Keratinocyte (primary cell): ENCODE measurements at places on chromosomes 2 and 18.

DNA sequence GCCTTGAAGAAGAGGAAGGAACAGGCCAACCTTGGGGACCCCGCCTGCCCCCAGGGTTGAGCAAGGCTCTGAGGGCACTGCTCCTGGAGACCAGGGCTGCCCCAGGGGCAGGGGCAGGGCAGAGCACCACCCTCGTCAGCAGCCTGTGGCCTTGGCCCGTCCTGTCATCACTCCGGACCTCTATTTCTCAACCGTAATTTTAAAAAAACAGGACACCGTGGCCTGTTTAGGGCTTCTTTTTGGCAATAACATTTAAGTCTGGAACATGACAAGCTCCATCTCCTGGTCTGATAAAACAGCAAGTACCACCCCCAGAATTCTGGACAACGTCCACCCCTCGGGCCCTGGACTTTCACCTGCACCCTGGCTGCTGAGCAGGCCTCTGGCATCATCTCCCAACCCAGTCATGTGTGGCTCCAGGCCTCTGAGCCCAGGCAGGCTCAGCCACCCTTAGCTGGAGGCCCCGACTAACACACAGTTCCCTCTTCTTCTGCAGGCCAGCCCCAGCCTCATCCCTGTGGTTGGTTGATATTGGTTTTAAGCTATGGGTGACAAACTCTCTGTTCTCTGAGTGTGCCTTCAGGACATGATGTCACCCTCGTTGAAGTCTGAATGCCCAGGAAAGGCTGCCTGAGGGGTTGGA lies 22.6 kb upstream of the ID2 start:
- no peaks in the 10 kb centered on the region for H3K4me1 ChIP-seq
- DNase-seq: no peak
- no peaks in the 10 kb centered on the region for H3K36me3 ChIP-seq
- H3K4me3 ChIP-seq: no peak overlapping the region
- no peak overlapping the region for H3K27ac ChIP-seq
- no peaks in the 10 kb centered on the region for H3K27me3 ChIP-seq

- DNase-seq: no peak
- H3K27ac ChIP-seq: no peak overlapping the region
- no peaks in the 10 kb centered on the region for H3K4me1 ChIP-seq
- H3K27me3 ChIP-seq: no peaks in the 10 kb centered on the region
Observed at GRCh38 chr18:69157906-69158305, 242.8 kb upstream of the DOK6 start.

- DNase-seq: no peak
- no peaks in the 10 kb centered on the region for H3K27me3 ChIP-seq
- H3K27ac ChIP-seq: no peak overlapping the region
- no peaks in the 10 kb centered on the region for H3K4me1 ChIP-seq
- H3K36me3 ChIP-seq: no peaks in the 10 kb centered on the region
Observed at GRCh38 chr2:49289711-49290110, 135.4 kb upstream of the FSHR start.

GRCh38 chr2:58137856-58138255 lies 91.2 kb downstream of the VRK2 start:
- no peaks in the 10 kb centered on the region for H3K27me3 ChIP-seq
- H3K4me3 ChIP-seq: no peak overlapping the region
- DNase-seq: no peak
- peaks cover 2% of the 10 kb centered on the region for H3K36me3 ChIP-seq

- H3K27me3 ChIP-seq: peaks cover 5% of the 10 kb centered on the region
- DNase-seq: no peak
- no peak overlapping the region for H3K4me3 ChIP-seq
- no peak overlapping the region for H3K27ac ChIP-seq
Observed at GRCh38 chr2:158042245-158042644, 59.4 kb upstream of the UPP2 start.

DNA sequence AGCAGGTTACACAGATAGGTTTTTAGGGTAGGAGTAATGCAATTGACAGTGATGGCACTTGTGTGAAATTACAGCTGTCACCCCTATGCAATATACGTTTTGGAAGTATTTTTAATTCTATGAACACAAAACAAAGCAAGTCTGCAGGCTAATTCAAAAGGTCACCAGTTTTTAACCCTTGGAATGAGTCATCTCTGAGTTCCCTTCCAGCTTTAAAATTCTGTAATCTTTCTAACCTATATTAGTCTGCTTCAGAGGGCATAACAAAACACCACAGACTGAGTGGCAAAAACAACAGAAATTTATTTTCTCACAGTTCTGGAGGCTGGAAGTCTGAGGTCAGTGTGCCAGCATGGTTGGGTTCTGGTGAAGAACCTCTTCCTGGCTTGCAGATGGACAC lies 596.9 kb upstream of the HNMT start:
- H3K4me1 ChIP-seq: no peaks in the 10 kb centered on the region
- no peak overlapping the region for H3K27ac ChIP-seq
- no peaks in the 10 kb centered on the region for H3K27me3 ChIP-seq

DNA sequence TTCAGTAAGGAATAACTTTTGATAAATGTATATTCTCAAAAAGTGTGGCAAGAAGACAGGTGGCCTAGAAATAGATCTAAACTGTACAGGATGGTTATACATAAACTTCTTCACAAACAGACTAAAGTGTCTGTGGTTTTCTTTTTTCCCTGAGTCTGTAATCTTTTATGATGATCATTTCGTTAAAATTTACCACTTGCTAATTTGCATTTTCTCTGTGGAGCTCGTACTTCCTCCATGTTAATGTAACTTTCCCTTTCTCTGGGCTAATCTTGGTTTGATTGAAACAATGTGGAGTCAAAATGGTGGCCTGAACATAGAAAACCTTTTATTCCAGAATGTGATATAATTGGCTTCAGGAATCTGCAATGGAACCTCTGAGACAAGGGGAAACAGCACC lies 166.2 kb downstream of the FTCDNL1 start:
- no peaks in the 10 kb centered on the region for H3K27me3 ChIP-seq
- H3K4me1 ChIP-seq: no peaks in the 10 kb centered on the region
- H3K4me3 ChIP-seq: no peak overlapping the region
- DNase-seq: no peak
- no peak overlapping the region for H3K27ac ChIP-seq

DNA sequence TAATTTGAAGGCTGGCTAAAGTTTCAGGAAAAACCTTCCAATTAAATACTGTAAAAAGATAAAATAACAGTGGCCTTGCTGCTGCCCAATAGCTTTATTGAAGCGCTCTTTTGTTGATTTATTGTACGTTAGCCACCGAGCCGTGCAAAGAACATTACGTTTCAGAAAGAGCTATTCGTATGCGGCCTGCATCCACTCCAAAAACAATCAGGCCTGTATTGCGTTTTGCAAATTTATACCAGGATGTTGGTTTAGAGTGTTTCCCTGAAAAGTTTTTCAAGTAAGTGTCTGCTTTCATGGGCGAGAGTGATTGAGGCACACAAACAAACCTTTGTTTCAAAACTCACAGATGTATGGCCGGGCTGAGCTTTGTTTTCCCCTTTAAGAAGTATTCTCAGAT lies 257.2 kb upstream of the SALL3 start:
- H3K36me3 ChIP-seq: no peaks in the 10 kb centered on the region
- H3K27ac ChIP-seq: no peak overlapping the region
- H3K4me1 ChIP-seq: no peaks in the 10 kb centered on the region
- no peaks in the 10 kb centered on the region for H3K27me3 ChIP-seq

DNA sequence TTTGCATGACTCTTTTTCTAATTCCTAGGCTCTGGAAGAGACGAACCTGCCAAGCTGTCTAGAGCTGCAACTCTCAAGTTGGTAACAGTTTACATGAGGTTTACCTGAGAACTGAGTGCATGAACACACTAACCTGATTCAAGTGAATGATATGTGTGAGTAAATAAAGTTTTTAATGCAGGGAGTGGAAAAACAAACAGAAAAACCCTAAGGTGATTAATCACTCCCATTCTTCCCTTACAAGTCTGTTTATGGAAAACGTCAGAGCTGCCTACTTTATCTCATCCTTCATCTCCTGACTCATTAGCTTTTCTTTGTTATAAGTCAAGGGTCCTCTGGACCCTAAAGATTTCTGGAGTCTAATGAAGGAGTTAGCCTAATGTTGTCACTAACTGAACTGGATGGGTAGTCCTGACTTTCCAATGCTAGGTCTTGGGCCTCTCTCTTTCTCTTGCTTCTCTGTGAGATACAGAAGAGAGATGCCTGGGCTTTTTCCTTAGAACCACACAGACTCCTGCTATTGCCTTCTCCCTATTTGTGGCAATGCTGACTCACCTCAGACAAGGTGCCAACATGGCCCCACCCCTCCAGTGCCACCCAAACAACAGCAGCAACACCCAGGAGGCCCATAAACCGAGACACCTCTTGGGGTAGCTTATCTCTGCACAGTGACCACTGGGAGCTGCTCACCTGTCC lies 952.4 kb downstream of the EPHA4 start:
- no peaks in the 10 kb centered on the region for H3K36me3 ChIP-seq
- H3K27me3 ChIP-seq: no peaks in the 10 kb centered on the region
- H3K4me3 ChIP-seq: no peak overlapping the region
- H3K27ac ChIP-seq: peak overlapping the region; percentile 17
- peak; percentile 32 for DNase-seq

- peaks cover 3% of the 10 kb centered on the region for H3K36me3 ChIP-seq
- H3K4me3 ChIP-seq: no peak overlapping the region
- H3K27ac ChIP-seq: no peak overlapping the region
- no peak for DNase-seq
- no peaks in the 10 kb centered on the region for H3K27me3 ChIP-seq
- H3K4me1 ChIP-seq: peaks cover 11% of the 10 kb centered on the region
Observed at GRCh38 chr2:106189325-106189724, 4.8 kb downstream of the UXS1 start.

DNA sequence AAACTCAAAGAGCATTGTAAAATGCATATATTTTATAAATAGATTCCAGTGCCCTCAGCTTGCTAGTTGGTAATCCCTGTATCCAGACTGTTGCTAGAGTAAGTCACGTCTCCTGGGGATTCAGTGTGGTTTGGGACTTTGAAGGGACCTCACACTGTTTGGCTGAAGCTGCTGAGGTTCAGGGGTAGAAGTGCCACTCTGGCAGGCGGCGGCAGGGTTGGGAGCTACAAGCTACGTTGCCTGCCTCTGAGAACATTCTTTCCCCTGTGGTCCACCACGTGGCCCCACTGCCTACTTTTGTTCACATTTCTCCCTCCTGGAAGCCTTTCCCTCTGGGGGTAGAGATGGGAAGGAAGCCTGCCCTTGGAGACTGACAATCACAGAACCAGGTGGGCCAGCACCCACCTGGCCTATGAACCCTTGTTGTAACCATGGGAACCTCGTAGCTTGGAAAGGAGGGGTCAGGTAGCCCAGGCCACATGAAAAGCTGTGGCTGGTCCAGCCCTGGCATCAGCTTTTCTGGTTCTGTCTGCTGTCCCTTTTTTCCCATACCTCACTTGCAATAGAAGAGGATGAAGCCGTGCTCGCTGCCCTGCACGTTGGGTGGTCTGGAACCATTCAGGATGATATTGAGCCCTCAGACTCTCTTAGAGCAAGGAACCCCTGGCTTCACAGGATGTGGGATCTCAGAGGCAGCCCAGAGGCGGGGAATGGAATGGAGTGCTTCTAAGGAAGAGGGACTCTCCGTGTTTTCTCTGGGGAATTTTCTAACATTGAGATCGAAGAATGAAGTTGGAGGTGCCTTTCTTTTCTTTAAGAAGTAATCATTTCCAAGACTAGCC lies 2.9 kb downstream of the RNF144A start:
- no peak for DNase-seq
- no peak overlapping the region for H3K27ac ChIP-seq
- H3K36me3 ChIP-seq: no peaks in the 10 kb centered on the region
- H3K4me3 ChIP-seq: no peak overlapping the region

DNA sequence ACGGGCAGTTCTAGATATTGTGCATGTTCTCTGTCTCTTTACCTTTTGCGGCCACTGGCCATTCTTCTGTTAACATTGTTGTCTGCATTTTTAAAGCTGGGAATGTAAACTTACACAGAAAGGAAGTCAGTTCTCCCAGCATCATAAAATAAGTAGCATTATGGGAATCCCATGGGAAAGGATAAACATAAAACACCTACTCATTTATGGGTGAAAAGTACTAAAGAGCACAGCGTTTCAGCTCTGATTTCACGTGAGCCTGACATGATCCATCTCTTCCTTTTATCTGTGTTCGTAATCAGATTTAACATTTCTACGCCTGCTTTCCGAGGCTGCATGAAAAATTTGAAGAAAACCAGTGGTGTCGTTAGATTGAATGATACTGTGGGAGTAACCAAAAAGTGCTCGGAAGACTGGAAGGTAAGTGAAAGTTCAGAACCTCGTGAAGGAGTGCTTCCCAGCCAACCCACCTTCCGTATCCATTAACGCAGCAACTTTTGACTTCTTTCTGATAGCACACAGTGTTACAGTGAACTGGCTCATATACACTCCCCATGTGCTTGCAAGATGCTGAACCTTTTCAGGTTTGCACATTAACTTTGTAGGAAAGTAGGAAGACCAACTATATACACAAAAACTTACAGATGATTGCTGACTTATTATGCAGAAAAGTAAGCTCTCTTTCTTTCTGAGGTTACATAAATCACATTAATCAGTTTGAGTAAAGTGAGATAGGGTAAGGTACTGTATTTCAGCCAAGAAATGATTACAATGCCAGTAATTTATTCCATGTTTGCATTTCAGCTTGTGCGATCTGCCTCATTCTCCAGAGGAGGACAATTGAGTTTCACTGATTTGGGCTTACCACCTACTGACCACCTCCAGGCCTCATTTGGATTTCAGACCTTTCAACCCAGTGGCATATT lies 86.5 kb upstream of the TTC39C start:
- no peak overlapping the region for H3K27ac ChIP-seq
- no peak for DNase-seq
- peaks cover 85% of the 10 kb centered on the region for H3K36me3 ChIP-seq
- no peaks in the 10 kb centered on the region for H3K27me3 ChIP-seq
- H3K4me3 ChIP-seq: no peak overlapping the region
- no peaks in the 10 kb centered on the region for H3K4me1 ChIP-seq

- no peaks in the 10 kb centered on the region for H3K36me3 ChIP-seq
- H3K4me1 ChIP-seq: no peaks in the 10 kb centered on the region
- DNase-seq: no peak
- H3K27ac ChIP-seq: no peak overlapping the region
- H3K27me3 ChIP-seq: no peaks in the 10 kb centered on the region
Observed at GRCh38 chr2:182301093-182301492, 125.7 kb downstream of the PDE1A start.

- no peaks in the 10 kb centered on the region for H3K4me1 ChIP-seq
- H3K27ac ChIP-seq: no peak overlapping the region
- no peaks in the 10 kb centered on the region for H3K27me3 ChIP-seq
- H3K4me3 ChIP-seq: no peak overlapping the region
- no peak for DNase-seq
Observed at GRCh38 chr2:168758970-168759820, 43.2 kb upstream of the NOSTRIN start.

DNA sequence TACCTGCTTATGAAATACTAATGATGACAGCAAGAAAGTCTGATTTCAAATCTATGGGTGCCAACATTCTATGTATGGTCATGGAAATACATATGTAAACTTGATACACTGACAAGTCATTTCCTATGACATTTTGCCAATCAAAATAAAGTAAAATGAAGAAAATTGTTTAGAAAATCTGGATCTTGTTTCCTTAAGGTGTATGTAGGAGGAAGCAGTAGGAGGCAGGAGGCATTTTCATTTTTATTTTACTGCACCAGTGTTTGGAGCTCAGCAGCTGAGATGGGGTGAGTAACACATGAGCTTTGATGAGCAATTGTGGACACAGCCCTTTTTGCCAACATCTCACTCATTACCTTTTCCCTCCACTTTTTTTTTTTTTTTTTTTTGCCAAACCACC lies 167.0 kb downstream of the AFF3 start:
- no peak overlapping the region for H3K4me3 ChIP-seq
- no peak overlapping the region for H3K27ac ChIP-seq
- H3K27me3 ChIP-seq: no peaks in the 10 kb centered on the region

- H3K27me3 ChIP-seq: no peaks in the 10 kb centered on the region
- DNase-seq: no peak
- H3K27ac ChIP-seq: no peak overlapping the region
- peaks cover 29% of the 10 kb centered on the region for H3K4me1 ChIP-seq
- no peak overlapping the region for H3K4me3 ChIP-seq
- no peaks in the 10 kb centered on the region for H3K36me3 ChIP-seq
Observed at GRCh38 chr18:48843162-48843561, 107.6 kb downstream of the SMAD7 start.
